ENCODE measurements at places on chromosomes 3 and 15. TPM values are rescaled to one million over a fixed set of nuclear protein-coding genes. Genes with fewer than 3 reads are reported as not detected.

The ISLR2 gene
- 12.8 TPM for total RNA-seq

The DPH3 gene
- 14.6 TPM for total RNA-seq

The EID1 gene
- total RNA-seq, result 164 TPM

The TRANK1 gene
- 11.0 TPM for total RNA-seq

The ANKUB1 gene
- total RNA-seq, result 3.3 TPM

The SLC28A2 gene
- total RNA-seq, result 0.81 TPM

The DNASE1L3 gene
- total RNA-seq, result 1.2 TPM

The PPP1R14D gene
- total RNA-seq, result 0.55 TPM

The DNAH12 gene
- 11.3 TPM for total RNA-seq

The CLSTN2 gene
- total RNA-seq, result 5.7 TPM

The PIGZ gene
- total RNA-seq, result 3.9 TPM

The XRN1 gene
- total RNA-seq, result 39.8 TPM

The FEZF2 gene
- total RNA-seq, result not detected

The GABRR3 gene
- total RNA-seq, result 0.55 TPM

All from testis (tissue), 5 donors.